ENCODE measurements at places on chromosomes 6 and 20.

GRCh38 chr6:88585276-88585692 lies 378.1 kb downstream of the RNGTT start:
- no peak for DNase-seq

- no peak for DNase-seq
These were observed 5.9 kb downstream of the CALHM6 start for GRCh38 chr6:116467096-116467495.

GRCh38 chr20:47382746-47383415 lies 26.4 kb upstream of the ZMYND8 start:
- DNase-seq: no peak

- DNase-seq: no peak
These were observed 334.9 kb upstream of the SOX4 start for GRCh38 chr6:21258665-21259064.

DNA sequence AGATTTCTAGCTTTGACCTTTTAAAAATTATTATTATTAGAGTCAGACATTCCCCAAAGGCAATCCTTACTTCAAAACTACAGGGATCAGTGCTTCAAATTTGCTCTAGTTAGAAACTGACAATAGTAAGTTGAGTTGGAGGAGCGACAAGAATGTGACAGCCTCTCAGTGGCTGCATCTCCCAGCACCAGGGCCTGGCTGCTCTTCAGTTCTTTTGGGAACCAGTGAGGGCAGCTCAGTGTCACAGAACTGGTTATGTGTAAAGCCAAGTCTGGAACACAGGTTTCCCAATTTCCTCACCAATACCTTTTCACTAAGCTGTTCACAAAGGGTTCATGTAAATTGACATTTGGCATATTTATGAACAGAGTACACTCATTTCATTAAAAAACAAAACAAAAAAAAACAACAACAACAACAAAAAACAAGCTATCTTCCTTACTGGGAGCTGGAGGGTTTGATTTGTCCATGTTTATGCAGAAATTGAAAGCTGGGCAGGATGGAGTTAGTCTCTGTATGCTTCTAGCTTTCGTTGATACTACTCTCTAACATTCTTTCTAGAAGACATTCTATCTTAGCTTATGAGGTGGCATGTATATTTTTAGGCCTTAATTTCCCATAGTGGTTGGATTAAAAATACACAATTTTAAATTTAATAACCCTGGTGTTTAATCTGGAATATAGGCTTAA lies 95.0 kb downstream of the SAMD5 start:
- no peak for DNase-seq

DNA sequence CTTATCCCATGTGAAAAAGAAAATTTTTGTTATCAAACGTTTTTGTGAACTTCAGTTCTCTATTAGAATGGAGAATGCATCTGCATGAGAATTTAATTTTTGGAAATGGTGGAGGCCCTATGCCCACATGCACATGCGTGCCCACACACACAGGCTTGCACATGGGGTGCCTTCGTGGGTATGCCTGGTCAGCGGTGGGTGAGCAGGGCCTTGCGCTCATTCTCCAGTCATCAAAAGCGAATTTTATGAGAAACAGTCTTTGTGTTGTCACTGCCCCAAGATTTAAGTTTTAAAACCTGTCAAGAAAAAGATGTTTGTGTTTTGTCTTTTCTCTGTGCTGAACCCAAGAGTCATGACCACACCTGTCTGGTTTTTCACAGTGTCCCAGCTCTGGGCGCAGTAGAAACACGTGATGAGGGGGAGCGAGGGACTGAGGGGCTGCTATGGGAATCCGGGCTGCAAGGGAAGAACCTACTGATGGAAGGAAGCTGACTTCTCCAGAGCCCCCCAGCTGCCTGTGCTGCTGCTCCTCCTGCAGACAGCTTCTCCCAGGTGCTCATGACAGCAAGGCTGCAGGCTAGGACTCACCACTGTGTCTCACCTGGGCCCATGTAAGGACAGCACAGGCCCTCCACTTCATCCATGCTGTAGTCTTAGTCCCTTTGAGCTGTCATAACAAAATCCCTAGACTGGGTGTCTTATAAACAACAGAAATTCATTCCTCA lies 153.6 kb downstream of the SYCP2 start:
- DNase-seq: no peak

DNA sequence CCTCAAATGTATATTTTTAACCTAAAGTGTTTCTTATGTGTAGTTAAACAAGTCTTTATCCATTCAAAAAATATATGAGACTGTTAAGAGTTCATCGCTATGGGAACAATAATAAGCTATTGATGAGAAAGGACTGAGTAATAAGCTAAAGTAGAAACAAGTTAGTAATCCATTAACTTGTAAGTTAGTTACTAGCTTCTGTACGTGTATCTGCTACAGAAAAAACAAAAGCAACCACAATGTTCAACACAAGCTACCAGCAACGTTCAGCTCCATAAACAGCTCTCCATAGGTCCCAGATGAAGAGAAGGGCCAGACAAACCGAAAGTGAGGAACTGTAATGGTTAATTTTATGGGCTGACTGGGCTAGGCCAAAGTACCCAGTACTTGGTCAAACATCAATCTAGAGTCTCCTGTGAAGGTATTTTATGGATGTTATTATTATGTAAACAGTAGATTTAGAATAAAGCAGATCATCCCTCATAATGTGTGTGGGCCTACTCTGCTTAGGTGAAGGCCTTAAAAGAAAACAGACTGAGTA lies 33.8 kb upstream of the FAM135A start:
- DNase-seq: no peak

DNA sequence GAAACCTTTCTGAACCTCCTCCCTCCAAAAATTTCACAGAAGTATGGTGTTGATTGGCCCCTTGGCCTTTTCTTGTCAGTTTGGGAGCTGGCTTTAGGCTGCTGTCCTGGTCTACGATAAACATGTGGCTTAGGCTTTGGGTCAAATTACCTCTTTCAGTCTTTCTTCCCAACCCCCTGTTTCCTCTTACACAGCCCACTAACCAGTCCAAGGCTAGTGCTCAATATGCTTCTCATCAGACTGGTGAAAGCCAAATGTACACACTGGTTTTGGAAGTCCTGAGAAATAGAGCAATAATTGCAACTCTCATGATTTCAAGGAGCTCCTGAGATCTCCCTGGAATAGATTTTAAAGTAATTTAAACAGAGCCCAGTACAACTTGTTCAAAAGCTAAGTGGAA lies 933.7 kb upstream of the GJE1 start:
- DNase-seq: no peak

DNA sequence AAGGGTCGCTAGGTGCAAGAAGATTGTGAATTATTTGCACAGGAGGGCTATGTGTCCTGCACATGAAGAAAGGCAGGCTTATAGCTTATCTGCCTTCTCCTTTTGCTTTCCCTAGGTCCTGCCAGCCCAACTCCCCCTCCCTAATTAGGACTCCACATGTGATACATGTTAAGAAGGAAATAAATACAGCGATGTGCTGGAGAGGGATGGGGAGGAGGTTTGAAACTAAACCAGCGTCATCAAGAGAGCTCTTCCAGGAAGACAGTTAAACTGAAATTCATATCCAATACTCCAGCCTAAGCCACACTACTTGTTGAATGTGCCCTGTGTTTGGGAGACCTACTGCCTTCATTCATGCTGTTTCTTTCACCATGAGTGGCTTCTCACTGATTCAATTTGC lies 34.9 kb upstream of the UTRN start:
- DNase-seq: no peak

- DNase-seq: no peak
These were observed 88.6 kb upstream of the SPACA1 start for GRCh38 chr6:87959083-87959482.

GRCh38 chr20:37194621-37195417 lies 15.5 kb upstream of the MROH8 start:
- DNase-seq: no peak

- DNase-seq: no peak
These were observed 80.7 kb downstream of the OLIG3 start for GRCh38 chr6:137413482-137413881.

- no peak for DNase-seq
These were observed 49.9 kb upstream of the FAM184A start for GRCh38 chr6:119128252-119128912.

GRCh38 chr6:29777310-29777709 lies 50.3 kb upstream of the HLA-G start:
- DNase-seq: peak; percentile 44

DNA sequence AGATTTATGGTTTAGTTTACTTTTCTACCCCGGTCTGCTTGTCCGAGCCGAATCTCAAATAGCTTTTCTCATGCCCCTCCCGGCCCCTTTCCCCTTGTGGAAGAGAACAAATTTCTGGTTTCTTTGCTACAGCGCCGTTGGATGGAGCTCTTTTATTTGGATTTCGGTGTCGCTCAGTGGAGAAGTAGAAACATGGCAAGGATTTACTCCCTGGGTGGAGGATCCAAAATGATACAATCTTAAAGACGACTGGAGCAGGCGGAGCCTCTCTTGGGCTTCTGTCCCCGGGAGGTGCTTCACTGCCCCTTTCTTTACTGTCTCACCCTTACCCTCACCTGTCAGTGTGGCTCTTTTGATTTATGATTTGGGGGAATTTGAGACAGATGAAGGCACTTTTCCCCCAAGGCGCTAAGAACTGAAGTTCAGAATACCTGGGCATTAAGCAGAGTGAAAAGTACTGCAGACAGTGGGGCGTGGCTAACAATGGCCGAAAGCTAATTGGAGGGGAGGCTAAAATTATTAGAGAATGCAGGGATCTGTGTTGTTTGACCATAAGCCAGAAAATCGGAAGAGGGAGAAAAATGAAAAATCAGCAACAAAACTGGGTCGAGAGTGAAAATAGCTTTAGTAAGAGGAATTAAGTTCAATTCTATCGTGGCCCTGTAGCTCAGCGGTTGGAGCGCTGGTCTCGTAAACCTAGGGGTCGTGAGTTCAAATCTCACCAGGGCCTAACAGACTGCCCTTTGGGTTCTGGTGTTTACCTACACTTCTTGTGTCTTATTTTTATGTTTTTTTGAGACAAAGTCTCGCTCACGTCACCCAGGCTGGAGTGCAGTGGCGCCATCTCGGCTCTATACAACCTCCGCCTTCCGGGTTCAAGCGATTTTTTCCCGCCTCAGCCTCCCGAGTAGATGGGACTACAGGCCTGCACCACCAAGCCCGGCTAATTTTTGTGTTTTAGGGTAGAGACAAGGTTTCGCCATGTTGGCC lies 145.1 kb upstream of the ZNF184 start:
- no peak for DNase-seq

DNA sequence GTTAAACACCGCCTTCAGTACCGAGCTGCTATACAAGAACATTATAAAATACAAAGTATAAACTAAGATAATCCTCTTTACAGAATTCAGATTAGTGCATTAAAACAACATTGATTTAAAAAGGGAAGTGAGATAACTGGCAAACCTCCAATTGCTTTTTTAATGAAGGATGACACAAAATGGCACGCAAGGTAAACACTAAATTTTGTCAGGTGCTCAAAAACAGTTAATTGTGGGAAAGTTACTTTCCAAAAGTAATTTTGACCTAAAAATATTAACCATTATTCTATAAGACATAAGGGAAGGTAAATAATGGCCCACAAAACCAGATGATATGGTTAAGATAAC lies 53.3 kb downstream of the STX7 start:
- no peak for DNase-seq

DNA sequence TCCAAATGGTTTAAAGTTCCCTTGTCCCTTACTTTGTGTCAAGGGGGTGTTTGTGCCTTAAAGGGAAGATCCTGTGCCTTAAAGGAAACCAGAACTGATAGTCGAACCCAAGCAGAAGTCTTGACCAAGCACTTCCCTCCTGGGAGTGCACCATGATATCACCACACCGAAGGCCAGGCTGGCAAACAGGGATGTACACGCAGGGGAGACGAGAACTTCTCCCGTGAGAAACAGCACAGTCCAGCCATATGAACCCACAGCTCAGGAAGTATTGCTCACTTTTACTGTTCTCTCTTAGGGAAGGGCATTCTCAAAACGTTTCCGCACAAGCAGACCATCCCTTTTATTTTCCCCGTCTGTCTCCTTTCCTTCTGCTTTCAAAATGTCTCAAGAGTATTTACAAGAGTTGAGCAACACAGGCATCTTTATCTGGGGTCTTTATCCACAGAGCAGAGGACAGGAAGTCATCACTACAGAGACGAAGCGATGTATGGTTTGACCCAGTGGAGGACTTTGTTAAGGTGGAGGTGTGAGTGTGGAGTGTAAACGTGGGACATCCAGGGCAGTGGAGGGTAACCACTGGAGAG lies 12.8 kb upstream of the SERPINB1 start:
- no peak for DNase-seq

- DNase-seq: no peak
These were observed 116.3 kb upstream of the TCF21 start for GRCh38 chr6:133772567-133772966.

DNA sequence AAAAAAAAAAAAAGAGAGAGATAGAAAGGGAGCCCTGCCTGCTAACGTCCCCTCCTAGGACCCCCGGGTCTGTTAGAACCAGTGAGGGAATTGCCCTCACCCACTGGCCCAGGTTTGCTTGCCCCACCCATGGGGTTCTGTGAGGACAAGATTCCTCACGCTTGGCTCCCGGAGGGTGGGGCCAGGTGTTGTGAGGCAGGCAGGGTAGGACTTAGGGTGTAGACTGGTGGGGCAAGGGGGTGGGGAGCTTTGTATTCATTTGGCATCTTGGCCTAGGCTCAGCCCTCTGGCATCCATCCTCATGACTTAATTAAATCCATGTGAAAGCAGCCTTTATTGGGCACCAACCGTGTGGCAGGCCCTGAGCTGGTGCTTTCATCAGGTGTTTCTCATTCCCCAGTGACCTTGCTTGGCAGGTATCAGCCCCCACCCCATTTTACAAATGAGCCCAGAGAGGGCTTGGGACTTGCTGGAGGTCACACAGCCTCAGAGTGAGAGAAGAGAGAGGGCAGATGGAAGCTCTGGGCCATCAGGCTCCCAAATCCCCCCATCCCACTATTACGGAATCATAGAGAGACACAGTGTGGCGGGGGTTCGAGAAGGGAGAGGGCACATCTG lies 19.0 kb downstream of the RAB44 start:
- no peak for DNase-seq

- no peak for DNase-seq
These were observed 18.4 kb downstream of the LAMA4 start for GRCh38 chr6:112235956-112236355.

DNA sequence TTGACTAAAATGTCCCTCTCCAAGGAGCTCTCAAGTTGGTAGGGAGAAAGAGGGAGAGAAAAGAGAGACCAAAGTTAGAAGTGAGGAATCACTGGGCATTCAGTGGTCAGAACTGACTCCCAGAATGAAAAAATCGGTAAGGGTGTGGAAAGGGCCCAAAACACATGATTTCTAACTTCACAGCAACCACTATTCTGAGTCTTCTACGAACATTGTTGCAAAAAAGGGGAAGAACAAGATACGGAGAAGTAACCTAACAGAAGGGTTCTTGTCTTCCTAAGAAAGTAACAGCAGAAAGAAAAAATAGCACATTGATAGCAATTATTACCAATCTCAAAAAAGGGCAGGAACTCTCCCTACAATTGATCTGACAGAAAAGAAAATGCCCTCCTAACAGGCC lies 65.6 kb downstream of the ATP9A start:
- no peak for DNase-seq
